Stimulated activated memory B cell treated with anti-CD40 and anti-IgM and Interleukin-4, amounts not matched to agents 10 μg/mL and 1 μg/mL and 100 μg/mL, for 72 hours (primary cell): ENCODE measurements at places on chromosomes 2 and 18.
A peak's percentile ranks its signal among the peaks of the same experiment; 100 is the strongest.

GRCh38 chr2:191905336-191905735 lies 58.4 kb upstream of the CAVIN2 start:
- ATAC-seq: no peak

- no peak for ATAC-seq
Measured at GRCh38 chr2:229339618-229340017, 68.5 kb upstream of the PID1 start.

DNA sequence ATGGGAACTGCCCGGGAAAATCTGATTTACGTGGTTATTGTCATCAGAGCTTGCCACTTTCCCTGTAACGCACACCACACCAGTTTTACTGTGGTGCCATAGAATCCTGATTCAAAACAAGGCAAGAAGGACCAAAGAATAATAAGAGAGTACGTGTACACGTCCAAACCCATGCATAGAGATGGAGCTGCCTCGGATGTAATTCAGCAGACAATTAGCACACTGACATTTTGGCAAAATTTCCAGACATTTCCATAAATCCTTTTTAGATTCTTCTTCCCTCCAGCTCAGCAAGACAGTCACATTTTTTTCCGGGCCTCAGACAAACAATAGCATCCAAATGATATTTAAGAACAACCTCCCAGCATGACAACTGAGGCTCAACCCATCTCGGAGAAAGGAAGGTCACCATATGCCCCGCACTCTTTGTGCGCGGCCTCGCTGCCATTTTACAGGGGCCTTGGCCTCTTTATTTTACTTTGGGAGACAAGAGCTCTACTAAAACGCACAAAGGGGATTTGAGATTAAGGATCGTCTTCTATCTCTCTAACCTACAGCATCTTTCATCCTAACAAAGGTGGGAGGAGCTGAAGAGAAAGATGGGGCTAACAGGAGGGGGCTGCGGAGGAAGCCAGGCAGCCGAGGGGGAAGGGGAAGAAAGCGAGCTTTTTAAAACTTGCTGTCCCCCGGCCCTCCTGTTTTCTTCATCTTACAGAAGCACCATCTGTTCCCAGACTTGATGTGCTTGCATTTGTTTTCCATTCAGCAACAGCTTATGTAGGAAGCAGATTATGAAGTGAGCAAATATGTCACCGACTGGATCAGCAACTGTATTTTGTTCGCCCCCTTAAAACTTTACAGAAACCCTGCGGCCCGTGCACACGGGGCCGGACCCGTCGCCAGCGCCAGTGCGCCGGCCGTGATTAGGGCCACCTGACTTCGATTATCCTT lies 61.0 kb downstream of the CDCA7 start:
- ATAC-seq: no peak

DNA sequence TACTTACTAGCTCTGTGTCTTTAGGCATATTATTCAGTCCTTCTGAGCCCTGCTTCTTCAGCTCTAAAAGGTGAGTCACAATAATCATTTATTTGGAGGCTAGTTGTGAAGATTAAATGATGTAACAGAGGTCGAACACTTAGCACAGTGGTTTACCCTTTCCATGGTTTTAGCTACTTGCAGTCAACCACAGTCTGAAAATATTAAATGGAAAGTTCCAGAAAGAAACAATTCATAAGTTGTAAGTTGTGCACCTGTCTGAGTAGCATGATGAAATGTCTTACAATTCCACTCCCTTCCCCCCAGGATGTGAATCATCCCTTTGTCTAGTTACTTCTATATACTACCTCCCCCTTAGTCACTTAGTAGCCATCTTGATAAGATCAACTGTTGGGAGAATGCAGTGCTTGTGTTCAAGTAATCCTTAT lies 217.6 kb upstream of the THUMPD2 start:
- no peak for ATAC-seq

DNA sequence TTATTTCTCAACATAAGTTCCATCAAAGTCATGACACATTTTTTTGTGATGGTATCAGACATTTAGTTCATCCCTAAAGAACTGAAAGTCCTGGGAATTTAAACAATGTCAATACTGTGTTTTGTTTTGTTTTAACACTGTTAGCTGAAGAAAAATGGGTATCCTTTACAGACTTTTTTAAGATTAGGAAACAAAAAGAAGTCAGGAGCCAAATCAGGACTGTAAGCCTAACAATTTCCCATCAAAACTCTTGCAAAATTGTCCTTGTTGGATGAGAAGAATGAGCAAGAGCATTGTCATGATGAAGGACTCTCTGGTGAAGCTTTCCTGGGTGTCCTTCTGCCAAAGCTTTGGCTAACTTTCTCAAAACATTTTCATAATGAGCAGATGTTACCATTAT lies 69.4 kb downstream of the SRD5A2 start:
- no peak for ATAC-seq

GRCh38 chr2:237165405-237166276 lies 80.0 kb downstream of the COPS8 start:
- no peak for ATAC-seq

DNA sequence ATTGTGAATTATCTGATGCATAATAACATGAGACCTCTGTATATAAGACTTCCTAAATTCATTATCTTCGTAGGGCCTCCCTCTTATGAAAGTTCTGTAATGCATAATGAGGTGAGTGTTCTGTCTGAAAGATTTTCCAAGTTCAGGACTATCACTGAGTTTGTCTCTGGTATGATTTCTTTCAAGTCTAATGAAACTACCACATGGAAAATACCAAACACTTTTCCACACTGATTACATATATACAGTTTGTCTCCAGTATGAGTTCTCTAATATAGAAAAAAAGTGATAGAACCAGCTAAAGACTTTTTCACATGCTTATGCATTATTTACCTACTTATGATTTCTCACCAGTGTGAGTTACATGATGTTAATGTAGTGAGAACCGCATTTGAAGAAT lies 34.7 kb downstream of the CTNNA2 start:
- ATAC-seq: no peak

- ATAC-seq: no peak
Measured at GRCh38 chr2:138495384-138495783, 6.2 kb upstream of the SPOPL start.

DNA sequence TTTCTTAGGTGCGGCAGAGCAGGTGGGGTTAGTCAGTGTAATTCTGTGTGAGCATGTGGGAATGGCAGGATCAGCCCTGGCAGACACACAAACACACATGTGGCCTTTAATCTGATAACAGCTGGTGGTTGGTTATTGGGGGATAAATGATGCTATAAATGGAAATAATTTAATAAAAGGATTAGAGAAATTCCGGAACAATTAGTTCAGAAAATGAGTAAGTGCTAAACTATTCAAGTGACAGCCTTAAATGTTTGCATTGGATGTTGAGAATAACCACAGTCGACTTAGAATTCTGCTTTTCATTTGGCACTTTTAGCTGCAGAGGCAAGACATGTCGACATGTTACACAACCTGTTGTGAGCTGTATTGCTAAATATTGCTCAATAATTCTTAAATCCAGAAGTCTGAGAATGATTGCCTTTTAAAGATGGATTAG lies 7.2 kb downstream of the SMYD1 start:
- ATAC-seq: no peak

- ATAC-seq: no peak
Measured at GRCh38 chr2:203763241-203763937, 57.0 kb downstream of the CD28 start.

GRCh38 chr2:85704800-85705679 lies 10.9 kb downstream of the GNLY start:
- peak; percentile 81 for ATAC-seq

DNA sequence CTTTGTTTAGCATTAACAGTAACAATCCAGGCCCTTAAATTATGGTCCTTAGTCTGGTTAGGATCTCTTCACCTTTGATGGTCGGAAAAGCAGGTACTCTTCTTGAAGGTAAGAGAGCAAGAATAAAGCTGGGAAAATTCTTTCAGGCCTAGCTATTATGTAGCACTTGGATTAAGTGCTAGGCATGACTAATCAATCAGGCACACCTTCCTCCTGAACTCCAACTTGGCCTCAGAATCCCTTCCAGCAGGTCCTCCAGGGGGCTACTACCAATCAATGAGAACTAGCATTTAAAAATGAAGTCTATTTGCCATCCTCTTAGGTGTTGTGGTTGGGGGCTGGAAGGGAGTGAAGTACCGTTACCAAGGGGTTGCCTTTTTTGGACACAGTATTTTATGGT lies 3.7 kb downstream of the SMYD1 start:
- no peak for ATAC-seq

- ATAC-seq: no peak
Measured at GRCh38 chr2:143463719-143464118, 334.5 kb downstream of the ARHGAP15 start.

GRCh38 chr2:124533226-124533954 lies 508.3 kb downstream of the CNTNAP5 start:
- ATAC-seq: no peak

DNA sequence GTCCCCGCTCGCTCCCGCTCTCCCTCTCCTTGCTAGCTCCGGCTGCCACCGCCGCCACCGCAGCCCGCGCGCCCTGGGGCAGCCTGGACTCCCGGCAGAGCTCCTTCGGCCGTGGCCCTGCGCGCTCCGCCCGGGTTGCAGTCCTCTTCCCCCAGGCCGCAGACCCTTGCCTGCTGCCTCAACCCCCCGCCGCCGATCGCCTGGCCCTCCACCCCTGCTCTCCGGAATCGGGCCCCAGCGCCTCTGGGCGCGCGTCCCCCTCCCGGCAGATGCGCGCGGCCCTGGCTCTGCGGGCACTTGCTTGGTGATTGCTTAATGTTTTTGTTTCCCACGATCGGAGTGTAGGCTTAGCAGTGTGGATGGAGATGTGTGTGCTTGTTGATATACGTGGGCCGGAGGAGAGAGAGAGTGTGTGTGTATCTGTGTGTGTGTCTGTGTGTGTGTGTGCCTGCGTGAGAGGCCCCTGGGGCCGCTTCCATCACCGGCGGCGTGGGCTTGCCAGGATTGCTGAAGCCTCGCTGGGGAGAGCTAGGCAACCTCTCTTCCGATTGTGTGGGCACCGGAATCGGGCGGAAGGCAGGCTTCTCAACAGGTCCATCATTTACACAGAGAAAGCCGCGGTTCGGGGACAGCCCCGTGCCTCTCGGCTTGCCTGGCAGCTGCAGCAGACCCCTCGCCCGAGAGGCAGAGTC lies 877 bp downstream of the INHBB start:
- ATAC-seq: no peak

DNA sequence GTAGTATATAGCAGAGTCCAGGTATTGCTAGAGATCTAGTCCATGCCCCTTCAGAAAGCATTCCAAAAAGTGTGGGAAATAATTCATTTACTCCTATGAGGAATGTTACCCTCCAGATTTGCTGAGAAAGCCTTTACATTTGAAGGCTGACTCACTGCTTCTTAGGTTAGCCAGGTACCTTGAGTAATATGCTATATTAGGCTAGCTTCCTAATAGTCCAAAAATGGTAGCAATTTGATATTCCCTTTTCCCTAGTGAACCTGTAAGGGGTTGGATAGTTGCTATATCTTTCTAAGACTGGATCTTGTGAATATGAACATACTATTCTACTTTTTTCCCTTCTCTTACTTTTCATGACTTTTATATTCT lies 63.6 kb downstream of the SPOPL start:
- no peak for ATAC-seq

- peak; percentile 85 for ATAC-seq
Measured at GRCh38 chr2:111652038-111652437, 232.0 kb downstream of the ANAPC1 start.

DNA sequence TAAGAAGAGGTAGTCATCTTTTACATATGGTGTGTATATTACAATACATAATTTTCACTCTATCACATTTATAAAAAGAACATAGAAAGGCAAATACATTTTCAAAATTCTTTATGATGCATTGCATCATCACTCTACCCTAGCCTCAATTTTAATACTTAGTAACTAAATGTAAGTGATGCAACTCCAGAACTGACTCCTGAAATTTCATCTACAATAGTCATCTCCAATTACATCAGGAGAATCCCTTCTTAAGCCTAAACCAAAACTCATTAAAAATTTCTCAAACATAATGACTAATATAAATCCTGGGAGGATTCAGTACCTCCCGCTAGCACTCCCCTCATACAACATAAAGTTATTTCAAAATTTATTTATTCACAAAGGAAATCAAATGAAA lies 15.9 kb downstream of the TMX3 start:
- ATAC-seq: no peak

GRCh38 chr2:7057865-7058400 lies 140.7 kb downstream of the RNF144A start:
- ATAC-seq: peak; percentile 59

- ATAC-seq: no peak
Measured at GRCh38 chr18:79926715-79927606, 24.5 kb downstream of the SLC66A2 start.

- no peak for ATAC-seq
Measured at GRCh38 chr2:148726228-148726627, 81.7 kb downstream of the EPC2 start.

DNA sequence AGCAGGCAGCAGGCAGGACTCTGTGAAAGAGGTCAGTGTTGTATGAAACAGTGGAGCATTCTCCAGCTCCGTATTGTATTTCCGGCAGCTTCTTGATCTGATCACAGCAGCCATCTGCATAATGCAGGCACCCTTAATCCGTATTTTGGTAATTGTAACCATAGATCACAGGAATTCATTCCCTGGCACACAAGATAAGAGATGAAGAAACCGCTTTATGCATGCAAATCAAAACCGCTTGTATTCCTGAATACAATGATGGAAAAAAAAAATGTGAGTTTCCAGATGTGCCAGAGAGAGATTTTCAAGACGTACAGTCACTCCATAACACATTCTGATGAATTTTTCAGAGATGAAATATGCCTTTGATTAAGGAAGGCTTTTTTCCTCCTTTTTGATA lies 221.3 kb downstream of the ACKR3 start:
- no peak for ATAC-seq

- ATAC-seq: no peak
Measured at GRCh38 chr2:217933617-217933993, 69.2 kb downstream of the TNS1 start.

- ATAC-seq: peak; percentile 99
Measured at GRCh38 chr2:100235098-100235497, 87.2 kb downstream of the LONRF2 start.

DNA sequence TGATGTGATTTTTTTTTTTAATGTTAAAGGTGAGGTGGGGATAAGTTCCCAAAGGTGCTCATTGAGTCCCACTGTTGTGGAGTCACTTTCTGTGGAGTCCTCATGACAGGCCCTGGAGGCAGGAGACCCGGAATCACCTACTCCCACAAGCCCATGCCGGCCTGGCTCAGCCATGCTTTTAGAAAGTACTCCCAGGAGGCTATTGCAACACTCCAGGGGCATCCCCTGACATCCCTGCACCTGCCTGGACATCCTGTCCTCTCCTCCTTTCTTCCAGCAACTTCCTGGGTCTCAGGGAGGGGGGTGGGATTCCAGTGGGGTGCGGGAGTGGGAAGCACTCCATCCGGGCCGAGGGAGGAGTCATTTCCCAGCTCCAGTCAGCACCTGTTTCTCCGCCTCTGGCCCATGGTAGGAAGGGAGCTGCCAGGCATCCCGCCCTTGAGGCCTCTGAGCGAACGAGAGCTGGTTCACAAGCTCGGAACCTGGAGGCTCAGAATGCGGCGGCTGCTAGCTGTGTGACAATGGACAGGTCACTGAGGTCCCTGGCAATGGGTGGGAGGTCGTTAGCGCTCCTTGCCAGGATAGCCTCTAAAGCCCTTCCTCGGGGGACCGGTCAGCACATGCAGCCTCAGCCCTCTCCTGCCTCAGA lies 163.9 kb upstream of the ID2 start:
- no peak for ATAC-seq
